Foreskin keratinocyte (primary cell): ENCODE measurements at places on chromosomes 4 and X. TPM values are rescaled to one million over a fixed set of nuclear protein-coding genes. Genes with fewer than 3 reads are reported as not detected.

Gene IGFBP7
- total RNA-seq, result 201 and 228 TPM in 2 replicates

Gene CENPI
- total RNA-seq, result 24.1 and 27.7 TPM in 2 replicates

Gene CHRNA9
- total RNA-seq, result 0.07 TPM in 1 of 2 replicates, not detected in the other

Gene MAGED1
- total RNA-seq, result 93.7 and 111 TPM in 2 replicates

Gene CCNB3
- total RNA-seq, result 0.14 and 0.35 TPM in 2 replicates

Gene PRDM8
- total RNA-seq, result 6.8 and 7.5 TPM in 2 replicates

Gene TMPRSS11F
- 0.04 and 0.10 TPM in 2 replicates for total RNA-seq

Gene ATP6AP2
- 64.2 and 72.0 TPM in 2 replicates for total RNA-seq

Gene HS3ST1
- total RNA-seq, result 7.1 and 8.5 TPM in 2 replicates

Gene GSTCD
- 21.8 and 25.0 TPM in 2 replicates for total RNA-seq

Gene MAGEA12
- not detected in 2 replicates for total RNA-seq

Gene TCEAL6
- not detected in 2 replicates for total RNA-seq

Gene MAGEA2B
- total RNA-seq, result not detected in 2 replicates

Gene FHIP1A
- 17.0 and 19.1 TPM in 2 replicates for total RNA-seq

Gene S100P
- total RNA-seq, result 1.1 TPM in 1 of 2 replicates, not detected in the other

Gene RGN
- 0.07 TPM in 1 of 2 replicates, not detected in the other for total RNA-seq

Gene ASB9
- 0.85 and 1.0 TPM in 2 replicates for total RNA-seq

Gene UCP1
- not detected in 2 replicates for total RNA-seq

Gene RP2
- 13.2 and 14.1 TPM in 2 replicates for total RNA-seq

Gene LANCL3
- 1.3 and 1.6 TPM in 2 replicates for total RNA-seq

Gene SCRG1
- not detected in 2 replicates for total RNA-seq

Gene NHS
- 10.1 and 11.9 TPM in 2 replicates for total RNA-seq

Gene DMD
- 4.9 and 6.5 TPM in 2 replicates for total RNA-seq

Gene GSPT2
- total RNA-seq, result 4.1 and 4.4 TPM in 2 replicates
